ENCODE measurements at places on chromosomes 13 and 19.
A peak's percentile ranks its signal among the peaks of the same experiment; 100 is the strongest.

DNA sequence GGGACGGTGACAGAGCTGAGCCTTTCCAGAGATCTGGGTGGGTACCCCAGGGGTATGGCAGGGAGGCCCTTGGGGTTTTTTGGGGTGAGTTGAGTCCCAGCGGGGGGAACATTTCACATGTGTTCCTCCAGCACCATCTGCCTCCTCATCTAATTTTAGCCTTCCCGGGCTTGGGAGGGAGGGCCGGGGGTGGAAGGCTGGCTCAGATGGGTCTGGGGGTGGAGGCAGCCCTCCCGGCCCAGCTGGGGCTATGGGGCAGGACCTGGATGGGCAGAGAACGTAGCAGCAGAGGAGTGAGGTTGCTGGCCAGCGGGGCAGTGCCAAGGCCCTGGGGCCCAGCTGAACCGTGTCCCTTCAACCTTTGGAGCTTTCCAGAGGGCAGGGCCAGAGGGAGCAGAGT lies 23.5 kb downstream of the ADGRL1 start:
- no peak for DNase-seq

DNA sequence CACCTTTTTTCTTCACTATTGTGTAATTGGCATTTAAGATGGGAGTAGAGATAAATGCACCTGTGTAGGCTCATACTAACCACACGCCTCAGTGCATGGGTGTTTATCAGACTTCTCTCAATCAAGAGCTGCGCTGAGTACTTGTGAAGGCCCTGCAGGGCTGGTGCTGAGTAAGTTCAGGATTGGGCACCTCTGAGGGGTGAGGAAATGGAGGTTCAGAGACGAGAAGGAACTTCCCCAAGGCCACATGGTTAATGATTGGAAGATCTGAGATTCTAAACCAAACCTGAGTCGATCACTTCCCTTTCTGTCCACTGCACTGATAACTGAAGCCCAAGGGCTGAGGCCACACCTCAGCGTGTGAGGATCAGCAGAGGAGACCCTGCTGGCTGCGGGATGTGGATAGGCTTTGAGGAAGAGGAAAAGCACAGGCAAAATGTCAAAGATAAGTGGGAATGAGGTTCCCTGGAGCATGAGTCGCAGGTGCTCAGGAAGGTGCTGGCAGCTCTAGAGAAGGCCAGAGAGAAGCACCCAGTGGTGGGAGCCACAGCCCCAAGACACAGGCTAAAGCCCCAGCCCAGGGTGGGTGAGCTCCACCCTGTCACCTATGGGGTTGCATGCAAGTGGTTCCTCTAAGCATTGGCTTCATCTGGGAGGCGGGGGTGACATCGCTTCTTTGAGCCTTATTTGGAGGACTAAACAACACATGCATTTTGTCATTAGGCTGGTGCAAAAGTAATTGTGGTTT lies 32.3 kb upstream of the GJB6 start:
- DNase-seq = no peak

DNA sequence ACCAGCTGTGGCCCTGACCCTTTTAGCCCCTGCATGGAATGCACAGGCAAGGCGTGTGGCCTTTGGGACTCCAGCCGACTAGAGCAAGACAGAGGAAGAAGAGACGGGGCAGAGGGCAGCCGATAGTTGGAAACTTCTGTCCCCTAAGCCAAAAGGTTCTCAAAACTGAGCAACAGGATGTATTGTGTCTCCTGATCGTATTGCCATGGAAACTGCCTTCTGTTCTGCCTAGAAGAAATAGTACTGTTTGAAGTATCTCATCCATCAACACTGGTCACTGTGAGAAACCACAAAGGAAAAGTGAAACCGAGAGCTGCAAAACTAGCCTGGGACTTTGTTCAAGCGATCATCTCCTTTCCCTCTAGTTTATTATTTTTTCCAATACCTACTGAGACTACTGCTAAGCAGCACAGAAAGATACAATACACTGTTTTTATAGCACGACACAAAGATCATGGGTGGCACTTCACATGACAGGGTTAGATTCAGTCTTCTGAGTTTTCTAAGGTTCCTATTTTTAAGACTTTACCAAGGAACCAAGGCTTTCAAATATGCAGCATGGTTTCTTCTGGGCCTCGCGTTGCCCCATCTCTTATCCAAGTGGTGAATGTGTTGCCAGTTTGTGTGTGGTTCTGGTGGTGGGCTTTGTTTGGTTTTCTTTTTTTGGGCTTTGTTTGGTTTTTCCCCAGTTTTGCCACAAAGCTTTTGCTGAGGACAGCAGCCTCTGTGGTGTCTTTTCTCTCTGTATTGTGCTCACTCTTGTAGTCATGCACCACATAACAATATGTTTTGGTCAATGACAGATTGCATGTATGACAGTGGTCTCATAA lies 49.3 kb upstream of the GPR183 start:
- DNase-seq = peak; percentile 83

GRCh38 chr13:42354241-42355091 lies 82.5 kb downstream of the AKAP11 start:
- DNase-seq = peak; percentile 73

- DNase-seq = no peak
These were observed 34.4 kb upstream of the ZNF808 start for GRCh38 chr19:52492994-52493470.

- DNase-seq = no peak
These were observed 8.9 kb upstream of the TPP2 start for GRCh38 chr13:102587916-102588315.

DNA sequence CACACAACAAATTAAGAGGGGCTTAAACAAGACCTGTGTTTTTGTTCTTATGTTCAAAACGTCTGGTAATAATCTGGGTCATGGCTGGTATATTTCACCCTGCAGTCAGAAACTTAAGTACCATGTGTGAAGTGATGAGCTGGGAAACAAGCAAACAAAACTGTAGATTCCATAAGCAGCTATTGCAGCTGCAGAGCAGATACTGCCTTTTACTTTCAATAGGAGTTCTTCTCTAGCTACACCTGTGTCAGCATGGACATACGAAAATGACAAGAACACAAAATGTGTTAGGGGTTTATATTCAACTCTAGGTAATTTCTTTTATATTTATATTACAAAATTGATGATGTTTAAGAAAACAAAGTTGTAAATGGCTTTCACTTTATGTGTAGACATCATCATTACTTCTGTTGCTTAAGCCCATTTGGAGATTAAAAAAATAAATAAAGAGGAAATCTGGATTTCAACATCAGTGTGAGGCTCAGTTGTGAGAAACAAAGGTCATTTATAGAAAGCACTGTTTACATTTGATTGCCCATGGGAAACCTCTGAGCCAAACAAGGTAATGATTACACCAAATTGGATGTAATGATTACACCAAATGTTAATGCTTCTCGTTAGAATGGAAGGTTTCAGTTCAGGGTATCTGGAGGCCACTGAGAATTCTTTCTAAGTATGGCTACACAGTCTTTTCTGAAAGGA lies 451.0 kb upstream of the SLC10A2 start:
- no peak for DNase-seq

GRCh38 chr19:12865746-12866415 lies 15.4 kb downstream of the DNASE2 start:
- no peak for DNase-seq

DNA sequence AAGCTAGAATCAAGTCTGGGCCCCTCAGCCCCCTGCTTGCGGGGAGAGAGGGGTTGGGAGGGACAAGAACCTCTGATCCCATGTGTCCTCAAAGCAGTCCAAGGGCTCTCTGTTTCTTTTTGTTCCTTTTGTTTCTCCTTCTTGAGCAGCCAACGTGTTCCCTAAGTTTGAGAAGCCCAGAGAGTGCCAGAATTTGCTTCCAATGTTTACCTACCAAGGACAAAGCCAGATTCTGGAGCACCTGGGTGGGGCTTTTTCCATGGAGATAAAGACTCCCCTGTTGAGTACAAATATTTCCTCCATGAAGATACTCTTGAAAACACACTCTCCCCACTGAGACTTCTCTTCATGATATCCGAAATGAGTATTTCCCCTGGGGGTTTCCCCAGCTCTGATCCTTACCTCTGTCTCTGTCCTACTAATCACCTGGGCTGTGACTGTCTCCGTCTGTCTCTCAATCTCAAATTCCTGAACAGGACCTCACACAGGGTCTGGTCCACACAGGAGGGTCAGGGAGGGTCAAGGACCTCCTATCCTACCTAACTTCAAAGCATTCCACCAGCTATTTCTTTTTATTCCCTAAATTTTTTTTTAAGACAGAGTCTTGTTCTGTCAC lies 27.4 kb downstream of the CD177 start:
- no peak for DNase-seq

DNA sequence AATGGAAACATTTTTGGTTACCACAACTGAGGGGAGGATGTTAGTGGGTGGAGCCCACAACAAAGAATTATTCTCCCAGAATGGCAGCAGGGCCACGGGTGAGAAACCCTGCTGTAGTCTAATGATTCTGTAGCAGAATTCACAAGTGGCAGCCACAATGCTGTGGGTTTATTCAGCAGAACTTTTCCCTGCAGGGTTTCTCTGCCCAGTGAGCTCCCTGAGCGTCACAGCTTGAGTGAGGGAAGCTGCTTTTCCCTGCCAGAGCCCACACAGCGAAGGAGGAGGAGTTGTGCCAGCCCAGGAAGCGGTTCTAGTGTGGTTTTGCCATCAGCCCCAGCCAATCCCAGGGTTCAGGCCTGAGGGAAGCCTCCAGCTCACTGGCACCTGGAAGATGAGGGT lies 4.4 kb downstream of the ATP12A start:
- no peak for DNase-seq

DNA sequence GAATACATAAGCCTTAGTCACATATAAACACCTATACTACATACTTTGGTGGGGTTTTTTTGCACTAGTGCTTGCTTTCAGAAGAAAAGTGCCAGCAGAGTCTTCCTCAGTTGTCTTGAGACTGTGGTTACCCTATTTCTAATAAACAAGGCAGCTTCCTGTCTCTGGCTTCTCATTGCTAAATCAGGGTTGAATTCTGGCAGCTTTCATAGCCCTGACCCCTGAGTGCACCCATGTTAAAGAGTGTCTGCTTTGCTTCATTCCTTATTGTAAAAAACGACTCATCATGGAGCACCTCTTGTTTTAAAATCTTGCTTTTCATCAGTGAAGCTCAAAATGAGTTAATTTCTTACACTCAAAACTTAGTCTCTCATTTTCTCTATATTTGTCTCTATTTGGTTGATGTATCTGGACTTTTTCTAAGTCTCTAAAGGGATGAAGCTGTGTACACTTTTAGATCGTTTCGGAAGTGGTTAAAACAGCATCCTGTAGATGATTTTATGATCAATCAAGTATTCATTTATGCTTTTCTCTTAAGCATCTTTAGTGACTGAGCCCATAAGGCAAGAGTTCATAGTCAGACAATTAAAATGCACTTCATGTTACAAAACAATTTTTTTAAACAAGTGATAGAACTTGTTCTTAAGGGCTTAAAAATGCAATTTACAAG lies 72.1 kb downstream of the KLF12 start:
- DNase-seq = peak; percentile 66

DNA sequence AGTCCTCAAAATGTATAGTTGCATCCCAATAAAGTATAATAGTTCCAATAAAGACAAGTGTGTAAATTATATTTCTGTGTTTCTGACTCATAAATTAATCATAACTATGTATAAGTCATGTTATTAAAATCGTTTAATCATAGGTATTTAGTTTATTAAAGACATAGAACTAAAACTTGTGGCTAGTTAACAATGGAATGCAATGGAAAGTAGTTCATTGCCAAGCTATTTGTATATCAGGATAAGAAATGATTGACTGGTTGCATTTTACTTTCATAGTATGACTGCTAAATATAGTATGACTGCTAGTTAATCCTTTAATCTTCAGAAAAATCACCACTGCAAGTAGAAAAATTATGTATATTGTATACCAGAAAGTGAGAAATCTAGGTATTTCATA lies 16.9 kb downstream of the COG3 start:
- no peak for DNase-seq

DNA sequence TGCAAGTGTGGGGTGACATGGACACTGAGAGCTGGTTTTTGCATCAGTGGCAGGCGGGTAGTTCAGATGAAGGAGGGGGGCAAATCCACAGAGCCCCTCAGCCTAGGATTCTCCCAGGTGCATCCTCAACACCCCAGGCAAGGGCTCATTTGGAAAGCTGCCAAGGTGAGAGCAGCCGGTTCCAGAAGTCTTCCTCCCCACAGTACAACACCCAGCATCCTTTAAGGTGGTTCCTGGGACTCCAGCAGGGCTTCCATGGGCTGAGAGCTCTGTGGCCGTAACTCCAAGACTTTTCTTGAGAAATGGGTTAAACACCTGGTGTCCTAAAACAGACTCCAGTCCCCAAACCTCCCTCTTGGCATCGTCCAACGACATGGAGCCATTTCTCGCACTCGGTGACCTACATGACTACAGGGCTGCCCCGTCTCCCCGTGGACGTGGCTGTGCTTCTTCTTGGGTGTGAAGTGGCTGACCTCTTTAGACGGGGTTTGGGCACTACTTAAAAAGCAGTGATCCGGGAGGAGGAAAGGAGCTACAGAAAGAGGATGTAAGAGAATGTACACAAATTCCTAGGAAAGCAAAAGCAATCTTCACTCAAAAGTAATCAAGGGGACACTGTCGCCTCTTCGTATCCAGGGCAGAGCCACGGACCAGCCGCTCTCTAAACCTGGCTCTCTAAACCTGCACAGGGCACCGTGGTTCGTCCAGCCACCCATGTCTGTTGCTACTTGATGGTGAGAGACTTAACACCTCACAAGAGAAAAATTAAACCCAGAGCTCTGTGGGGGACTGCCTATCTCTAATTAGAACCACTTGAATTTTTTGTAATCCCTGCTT lies 25.5 kb downstream of the RANBP3 start:
- DNase-seq = no peak

DNA sequence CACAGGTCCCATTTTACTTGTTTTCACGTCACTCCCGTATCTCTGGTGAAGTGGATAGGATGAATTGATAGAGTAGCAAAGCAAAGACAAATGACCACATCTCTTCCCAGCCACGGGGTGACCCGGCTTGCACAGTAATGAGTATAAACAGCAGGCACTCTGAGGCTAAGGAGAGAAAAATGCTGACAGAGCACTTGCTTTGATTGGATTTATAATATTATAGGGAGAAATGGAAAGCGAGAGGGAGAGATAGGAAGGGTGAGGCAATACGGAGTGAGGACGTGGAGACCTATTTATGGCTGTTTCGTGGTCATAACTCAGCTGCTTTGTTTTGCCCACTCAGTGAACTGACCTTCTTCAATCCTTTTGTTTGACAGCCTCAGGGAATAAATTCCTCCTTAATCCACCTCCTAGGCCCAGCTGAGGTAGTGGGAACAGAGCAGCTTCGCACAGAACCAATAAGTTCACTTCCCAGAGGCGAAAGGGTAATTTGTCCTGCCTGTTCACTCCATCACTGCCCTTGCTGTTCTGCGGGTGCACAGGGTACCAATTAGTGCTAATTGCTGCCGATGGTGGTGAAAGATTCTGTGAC lies 68.6 kb downstream of the ERCC5 start:
- no peak for DNase-seq

- DNase-seq = no peak
These were observed 17.8 kb upstream of the IGLON5 start for GRCh38 chr19:51293571-51294210.

- peak; percentile 51 for DNase-seq
These were observed 885 bp downstream of the TGFB1 start for GRCh38 chr19:41352609-41353465.

GRCh38 chr19:21835810-21836444 lies at the start of gene ZNF43:
Gene ZNF43, minus strand, starts transcription at chr19:21836182. Its CDS starts 144 bp downstream, at chr19:21836038.
- DNase-seq = peak; percentile 95
